Astrocyte (in vitro differentiated cells and primary cell): ENCODE measurements at places on chromosomes 7 and 10. TPM values are rescaled to one million over a fixed set of nuclear protein-coding genes. Genes with fewer than 3 reads are reported as not detected.
A peak's percentile ranks its signal among the peaks of the same experiment; 100 is the strongest.

DNA sequence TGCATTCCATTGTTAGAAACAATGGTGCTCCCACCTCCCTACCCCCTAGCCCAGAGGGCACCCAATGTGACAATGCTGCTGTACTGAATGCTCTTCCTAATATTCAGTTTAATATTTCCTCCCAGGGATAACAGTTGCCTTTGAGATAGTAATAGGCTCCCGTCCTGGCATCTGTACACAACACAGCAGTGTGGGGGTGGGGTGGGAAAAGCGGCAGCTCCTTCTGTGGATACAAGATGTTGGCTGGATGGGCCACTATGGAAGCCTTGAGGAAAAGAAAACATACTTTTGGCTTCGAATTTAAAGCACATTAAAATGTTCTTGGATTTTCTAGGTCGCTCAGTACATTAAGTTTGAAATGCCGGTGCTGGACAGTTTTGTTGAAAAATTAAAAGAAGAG, 9.2 kb upstream of the ZNF22 start:
- DNase-seq: no peak
- no peaks in the 10 kb centered on the region for H3K27me3 ChIP-seq
- no peaks in the 10 kb centered on the region for H3K4me1 ChIP-seq
- no peak overlapping the region for H3K27ac ChIP-seq
- H3K36me3 ChIP-seq: no peaks in the 10 kb centered on the region
- H3K4me3 ChIP-seq: no peak overlapping the region

ZP3 gene
- 1.4 and 2.6 TPM in 2 replicates for total RNA-seq

DNA sequence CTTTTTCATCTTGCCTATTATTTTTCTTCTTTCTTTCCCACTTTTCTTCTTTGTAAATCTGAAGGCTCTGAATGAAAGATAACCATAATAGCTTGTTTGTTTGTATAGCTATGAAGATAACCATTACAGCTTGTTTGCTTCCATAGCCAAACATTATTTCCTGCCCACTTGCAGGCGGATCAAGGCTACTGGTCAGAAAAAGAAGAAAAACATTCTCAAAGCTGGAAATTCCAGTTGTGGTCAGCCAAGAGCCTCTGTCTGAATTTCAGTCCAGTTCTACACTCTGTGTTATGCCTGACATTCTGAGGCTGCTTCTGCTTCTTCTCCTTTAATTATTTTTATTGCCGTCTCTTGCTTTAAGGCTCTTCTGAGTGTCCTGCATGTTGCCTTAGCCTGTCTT, 48.9 kb downstream of the TMEM178B start:
- no peaks in the 10 kb centered on the region for H3K4me1 ChIP-seq
- no peak overlapping the region for H3K27ac ChIP-seq
- no peak for DNase-seq

DNA sequence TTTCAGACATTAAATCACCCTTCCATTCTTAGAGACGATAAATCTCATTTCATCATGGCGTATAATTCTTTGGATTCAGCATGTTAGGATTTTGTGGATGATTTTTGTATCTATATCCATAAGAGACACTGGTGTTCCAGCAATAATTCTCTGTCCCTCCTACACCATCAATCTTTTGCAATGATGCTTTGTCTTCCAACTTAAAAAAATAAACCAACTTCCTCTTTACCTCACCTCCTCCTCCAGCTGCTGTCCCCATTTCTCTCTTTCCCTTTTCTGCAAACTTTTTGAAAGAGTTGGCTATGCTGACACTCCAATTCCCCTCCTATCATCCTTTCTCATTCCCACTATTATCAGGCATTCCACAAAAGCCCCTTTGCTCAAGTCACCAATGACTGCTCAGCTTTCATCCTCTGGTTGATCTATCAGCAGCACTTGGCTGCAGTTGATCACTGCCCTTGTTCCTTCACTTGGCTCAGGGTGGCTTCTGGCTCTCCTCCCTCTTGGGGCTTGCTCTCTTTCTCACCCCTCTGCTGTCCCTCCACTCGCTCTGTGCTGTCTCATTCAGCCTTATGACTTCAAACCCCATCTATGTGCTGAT, 130.0 kb downstream of the ARHGAP22 start:
- no peaks in the 10 kb centered on the region for H3K27me3 ChIP-seq
- H3K4me1 ChIP-seq: peaks cover 10% of the 10 kb centered on the region
- no peak for DNase-seq
- H3K27ac ChIP-seq: no peak overlapping the region
- H3K4me3 ChIP-seq: no peak overlapping the region

GRCh38 chr7:135672560-135673359, 10.4 kb downstream of the STMP1 start:
- H3K4me1 ChIP-seq: peaks cover 29% of the 10 kb centered on the region
- peak; percentile 62 for DNase-seq
- peaks cover 3% of the 10 kb centered on the region for H3K36me3 ChIP-seq
- no peaks in the 10 kb centered on the region for H3K27me3 ChIP-seq
- H3K27ac ChIP-seq: peak overlapping the region; percentile 75
- no peak overlapping the region for H3K4me3 ChIP-seq

DNA sequence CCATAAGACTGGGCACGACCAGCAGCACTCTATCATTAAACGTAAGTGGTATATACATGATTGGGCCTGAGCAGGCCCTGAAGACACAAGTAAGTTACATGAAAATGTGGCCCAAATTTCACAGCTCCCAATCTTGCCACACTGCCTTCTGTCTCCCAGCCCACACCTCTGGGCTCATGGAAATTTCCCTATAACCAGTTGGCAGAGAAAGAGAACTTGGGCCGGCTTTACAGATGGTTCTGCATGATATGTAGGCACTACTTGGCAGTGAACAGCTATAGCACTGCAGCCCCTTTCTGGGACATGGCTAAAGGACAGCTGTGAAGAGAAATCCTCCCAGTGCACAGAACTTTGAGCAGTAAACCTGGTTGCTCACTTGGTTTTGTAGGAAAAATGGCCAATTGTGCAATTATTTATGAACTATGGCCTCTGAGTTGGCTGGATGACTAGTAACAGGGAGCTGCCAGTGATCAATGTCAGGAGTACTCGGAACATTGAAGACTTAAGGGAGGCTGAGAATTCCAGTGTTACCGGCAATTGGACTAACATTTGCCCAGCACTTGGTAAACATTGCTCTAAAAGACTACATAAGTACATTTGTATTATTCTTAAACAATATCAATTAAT, 1006.6 kb upstream of the LRRN3 start:
- no peak overlapping the region for H3K27ac ChIP-seq
- no peaks in the 10 kb centered on the region for H3K4me1 ChIP-seq
- H3K4me3 ChIP-seq: no peak overlapping the region
- DNase-seq: no peak

CHRM2 gene
- total RNA-seq: not detected in 2 replicates

GRCh38 chr7:128837521-128837921, 7.3 kb downstream of the FLNC start:
- DNase-seq: no peak
- peaks cover 50% of the 10 kb centered on the region for H3K4me1 ChIP-seq
- H3K36me3 ChIP-seq: peaks cover 50% of the 10 kb centered on the region
- H3K4me3 ChIP-seq: no peak overlapping the region

DNA sequence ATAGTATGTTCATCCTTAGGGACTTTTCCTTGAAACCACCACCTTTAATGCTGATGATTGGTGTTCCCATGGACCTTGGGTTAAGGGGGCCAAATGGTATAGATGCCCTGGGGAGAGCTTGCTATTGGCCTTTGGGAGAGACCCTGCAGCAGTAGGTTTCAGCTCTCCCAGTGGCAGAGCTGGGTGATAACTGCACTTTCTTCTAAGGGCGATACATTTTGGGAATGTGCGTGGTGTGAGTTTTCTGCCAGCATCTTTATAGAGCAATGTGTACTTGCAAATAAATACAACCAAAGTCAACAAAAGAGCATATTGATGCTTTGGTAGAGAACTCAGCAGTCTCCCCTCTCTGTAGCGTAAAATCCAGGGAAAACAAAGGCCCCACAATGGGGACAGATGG, 404.1 kb downstream of the PAXIP1 start:
- no peak overlapping the region for H3K4me3 ChIP-seq
- DNase-seq: no peak
- no peak overlapping the region for H3K27ac ChIP-seq

KAT6B gene
- total RNA-seq: 21.6 and 21.7 TPM in 2 replicates

GRCh38 chr10:97608991-97609561, 19.6 kb downstream of the C10orf62 start:
- no peak overlapping the region for H3K27ac ChIP-seq
- H3K27me3 ChIP-seq: no peaks in the 10 kb centered on the region
- no peak overlapping the region for H3K4me3 ChIP-seq
- H3K4me1 ChIP-seq: no peaks in the 10 kb centered on the region
- no peak for DNase-seq

DNA sequence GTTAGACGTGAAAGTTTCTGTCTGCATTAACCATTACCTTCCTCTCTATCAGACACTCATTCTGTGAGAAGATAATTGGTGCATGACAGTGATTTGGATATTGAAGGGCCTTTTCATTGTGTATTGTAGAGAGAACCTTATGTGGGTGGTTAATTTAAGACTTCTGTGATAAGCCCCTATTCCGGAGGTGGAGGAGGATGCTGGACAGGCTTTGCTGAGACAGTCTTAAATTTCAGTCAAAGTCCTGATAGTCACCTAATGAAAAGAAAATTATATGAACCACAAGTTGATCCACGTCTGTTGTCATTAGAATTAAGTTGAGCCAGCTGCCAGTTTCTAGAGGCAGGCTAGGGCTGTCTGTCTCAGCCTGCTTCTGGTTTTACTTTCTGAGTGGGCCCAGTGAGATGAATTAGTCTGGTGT, 62.9 kb downstream of the CELF2 start:
- H3K27ac ChIP-seq: no peak overlapping the region
- no peak for DNase-seq
- no peak overlapping the region for H3K4me3 ChIP-seq
- H3K27me3 ChIP-seq: no peaks in the 10 kb centered on the region
- H3K36me3 ChIP-seq: no peaks in the 10 kb centered on the region
- no peaks in the 10 kb centered on the region for H3K4me1 ChIP-seq

DNA sequence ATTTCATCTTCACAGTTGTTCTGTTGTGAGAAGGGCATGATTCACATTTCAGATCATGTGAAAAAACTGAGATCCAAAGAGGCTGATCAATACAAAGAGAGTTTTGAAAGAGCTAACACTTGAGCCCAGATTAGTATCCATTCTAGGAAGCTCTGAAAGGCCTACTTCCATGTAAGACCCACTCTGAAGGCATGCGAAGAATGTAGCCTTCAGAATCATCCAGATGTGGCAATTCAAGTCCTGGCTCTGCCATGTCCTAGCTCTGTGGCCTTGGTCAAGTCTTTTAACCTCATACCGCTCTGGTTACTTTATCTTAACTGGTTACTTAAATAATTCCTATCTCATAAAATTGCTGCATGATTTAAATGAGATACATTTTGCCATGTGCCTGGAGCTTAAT, 111.1 kb downstream of the FZD1 start:
- H3K36me3 ChIP-seq: no peaks in the 10 kb centered on the region
- H3K4me1 ChIP-seq: no peaks in the 10 kb centered on the region
- H3K27ac ChIP-seq: no peak overlapping the region
- H3K27me3 ChIP-seq: no peaks in the 10 kb centered on the region
- no peak for DNase-seq

- no peaks in the 10 kb centered on the region for H3K36me3 ChIP-seq
- H3K27ac ChIP-seq: no peak overlapping the region
- H3K4me3 ChIP-seq: no peak overlapping the region
- no peak for DNase-seq
- no peaks in the 10 kb centered on the region for H3K4me1 ChIP-seq
Observed at GRCh38 chr10:14124941-14125340, 205.8 kb downstream of the FRMD4A start.

- H3K27ac ChIP-seq: no peak overlapping the region
- no peak overlapping the region for H3K4me3 ChIP-seq
- H3K27me3 ChIP-seq: no peaks in the 10 kb centered on the region
Observed at GRCh38 chr10:112160834-112161233, 22.7 kb downstream of the GPAM start.

DNA sequence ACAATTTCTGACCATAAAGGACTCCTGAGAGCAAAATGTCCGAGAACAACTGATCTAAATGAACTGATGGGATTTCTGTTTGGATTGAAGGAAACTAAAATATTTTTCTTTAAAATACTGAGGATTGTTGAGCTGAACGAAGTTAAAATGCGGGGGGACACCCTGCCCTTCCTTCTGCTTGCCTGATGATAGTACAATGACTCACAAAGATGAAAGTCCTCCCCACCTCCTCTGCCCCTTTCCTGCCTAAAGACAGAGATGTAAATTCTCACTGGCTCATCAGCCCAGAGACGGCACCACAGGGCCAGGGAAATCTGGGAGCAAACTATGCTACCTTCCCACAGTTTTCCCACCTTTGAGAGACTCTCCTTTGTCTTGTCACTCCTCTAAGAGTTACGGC, 180.6 kb downstream of the PHTF2 start:
- no peaks in the 10 kb centered on the region for H3K4me1 ChIP-seq
- peak; percentile 3 for DNase-seq
- no peak overlapping the region for H3K4me3 ChIP-seq
- no peaks in the 10 kb centered on the region for H3K27me3 ChIP-seq
- H3K36me3 ChIP-seq: no peaks in the 10 kb centered on the region

- H3K4me1 ChIP-seq: no peaks in the 10 kb centered on the region
- H3K4me3 ChIP-seq: peak overlapping the region; percentile 76
- no peak for DNase-seq
- H3K27me3 ChIP-seq: no peaks in the 10 kb centered on the region
- H3K27ac ChIP-seq: peak overlapping the region; percentile 50
- no peaks in the 10 kb centered on the region for H3K36me3 ChIP-seq
Observed at GRCh38 chr7:55887821-55888247, 578 bp downstream of the ZNF713 start.

- no peaks in the 10 kb centered on the region for H3K4me1 ChIP-seq
- H3K4me3 ChIP-seq: no peak overlapping the region
- peaks cover 22% of the 10 kb centered on the region for H3K36me3 ChIP-seq
- no peaks in the 10 kb centered on the region for H3K27me3 ChIP-seq
Observed at GRCh38 chr7:64685091-64685490, 19.2 kb downstream of the ZNF107 start.

MAGI2 gene
- 5.4 and 5.8 TPM in 2 replicates for total RNA-seq

DNA sequence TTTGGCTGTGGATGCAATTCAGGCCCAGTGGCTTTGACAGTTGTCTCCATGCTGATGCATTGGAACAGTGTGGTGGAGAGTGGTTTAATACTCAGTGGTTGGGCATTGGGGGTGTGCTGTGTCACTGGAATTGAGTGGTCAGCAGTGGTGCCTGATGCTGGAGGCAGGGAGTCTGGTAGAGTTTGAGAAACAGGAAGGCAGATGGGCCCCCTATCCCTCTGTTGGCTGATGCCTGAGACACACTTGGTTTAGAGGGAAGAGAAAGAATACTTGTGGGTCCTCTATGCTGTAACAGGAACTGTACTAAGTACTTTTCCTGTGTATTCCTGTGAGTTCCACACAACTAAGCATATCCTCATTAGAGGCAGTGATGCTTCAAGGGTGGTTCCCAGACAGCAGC, 55.4 kb downstream of the EEPD1 start:
- H3K36me3 ChIP-seq: no peaks in the 10 kb centered on the region

GRCh38 chr7:39958038-39958437, 8.0 kb downstream of the CDK13 start:
- H3K27me3 ChIP-seq: no peaks in the 10 kb centered on the region
- no peak for DNase-seq
- H3K36me3 ChIP-seq: no peaks in the 10 kb centered on the region
- H3K4me1 ChIP-seq: peaks cover 10% of the 10 kb centered on the region
